A549 treated with Hydrocortisone at 1 μM for 4 hours (cell line): ENCODE measurements at places on chromosomes 7 and 10. TPM values are rescaled to one million over a fixed set of nuclear protein-coding genes. Genes with fewer than 3 reads are reported as not detected.

Gene PLXDC2
- total RNA-seq, result 0.05 TPM in 2 of 5 replicates, not detected in the others

Gene PON1
- 0.78 to 1.3 TPM (median 1.1 TPM) in 5 replicates for total RNA-seq

Gene MCM10
- 19.7 to 26.7 TPM (median 21.8 TPM) in 5 replicates for total RNA-seq

Gene PON3
- total RNA-seq, result 32.2 to 41.8 TPM (median 37.0 TPM) in 5 replicates

Gene IKZF5
- total RNA-seq, result 5.5 to 8.7 TPM (median 6.3 TPM) in 5 replicates

Gene SFTPA2
- not detected in 5 replicates for total RNA-seq

Gene PDK4
- total RNA-seq, result 19.8 to 29.9 TPM (median 26.9 TPM) in 5 replicates

Gene C10orf62
- 0.10 to 0.16 TPM in 2 of 5 replicates, not detected in the others for total RNA-seq

Gene XRCC2
- 3.7 to 6.1 TPM (median 4.8 TPM) in 5 replicates for total RNA-seq
